Left cardiac atrium (tissue), 4 donors: ENCODE measurements at places on chromosomes 1 and 21. TPM values are rescaled to one million over a fixed set of nuclear protein-coding genes. Genes with fewer than 3 reads are reported as not detected.

DNA sequence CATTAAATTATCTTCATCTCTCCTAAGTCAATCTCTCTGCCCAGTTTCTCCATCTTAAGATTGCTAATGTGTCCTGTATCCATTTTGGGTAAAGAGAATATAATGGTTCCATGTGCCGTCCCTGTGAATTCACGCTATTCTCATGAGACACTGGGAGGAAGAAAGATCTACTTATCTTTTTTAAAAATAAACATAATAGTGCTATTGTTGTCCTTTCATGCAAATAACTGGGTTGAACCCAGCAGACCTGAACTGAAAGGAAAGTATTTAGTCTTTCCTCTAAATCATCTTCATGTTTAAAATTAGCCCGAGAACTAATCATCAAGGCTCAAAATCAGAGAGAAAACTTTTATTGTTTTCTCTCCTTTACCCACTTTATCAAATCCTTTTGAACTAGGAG is 22.4 kb downstream of the SLAMF1 start:
- no peak for DNase-seq

- no peak for DNase-seq
These were observed 37.8 kb upstream of the S1PR1 start for GRCh38 chr1:101198842-101199636.

DNA sequence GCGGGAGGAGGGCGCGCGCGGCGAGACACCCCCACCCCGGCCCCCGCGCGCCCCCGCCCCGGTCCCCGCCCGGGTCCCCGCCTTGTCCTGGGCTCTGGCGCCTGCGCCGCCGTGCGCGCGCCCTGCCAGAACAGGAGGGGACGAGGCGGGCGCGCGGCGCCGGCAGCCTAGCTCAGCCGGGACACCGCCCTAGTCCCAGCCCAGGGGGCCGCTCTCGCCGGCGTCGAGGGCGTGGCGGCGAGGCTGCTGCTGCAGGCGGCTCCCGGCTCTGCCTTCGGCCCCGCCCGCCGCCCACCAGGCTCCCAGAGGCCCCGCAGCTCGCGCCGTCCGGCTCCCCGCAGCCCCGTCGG is at the start of gene RCAN3:
Gene RCAN3 (plus strand): TSS at position 128 of the 350 bp plus-strand sequence. CDS start 11,537 bp downstream, outside the sequence.
- DNase-seq, result peak; percentile 87

SPATA46 gene
- not detected for total RNA-seq

DNA sequence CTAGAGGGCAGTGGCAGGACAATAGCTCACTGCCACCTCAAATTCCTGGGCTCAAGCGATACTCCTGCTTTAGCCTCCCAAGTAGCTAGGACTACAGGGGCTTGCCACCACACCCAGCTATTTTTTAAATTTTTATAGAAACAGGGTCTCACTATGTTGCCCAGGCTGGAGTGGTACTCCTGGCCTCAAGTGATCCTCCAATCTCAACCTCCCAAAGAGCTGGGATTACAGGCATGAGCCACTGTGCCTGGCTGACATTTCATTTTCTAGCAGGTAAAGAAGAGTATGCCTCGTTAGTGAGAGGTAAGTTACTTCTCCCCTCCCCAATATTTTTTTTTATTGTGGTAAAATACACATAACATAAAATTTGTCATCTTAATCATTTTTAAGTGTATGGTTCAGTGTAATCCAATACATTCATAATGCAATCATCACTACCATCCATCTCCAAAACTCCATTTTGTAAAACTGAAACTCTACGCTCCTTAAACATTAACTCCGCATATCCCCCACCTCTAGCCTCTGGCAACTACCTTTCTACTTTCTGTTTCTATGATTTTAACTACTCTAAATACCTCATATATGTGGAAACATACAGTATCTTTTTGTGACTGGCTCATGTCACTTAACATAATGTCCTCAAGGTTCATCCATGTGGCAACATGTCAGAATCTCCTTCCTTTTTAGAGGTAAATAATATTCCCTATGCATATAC is 22.4 kb downstream of the ZZZ3 start:
- DNase-seq, result no peak

EPHA10 gene
- 0.21 TPM for total RNA-seq

DNA sequence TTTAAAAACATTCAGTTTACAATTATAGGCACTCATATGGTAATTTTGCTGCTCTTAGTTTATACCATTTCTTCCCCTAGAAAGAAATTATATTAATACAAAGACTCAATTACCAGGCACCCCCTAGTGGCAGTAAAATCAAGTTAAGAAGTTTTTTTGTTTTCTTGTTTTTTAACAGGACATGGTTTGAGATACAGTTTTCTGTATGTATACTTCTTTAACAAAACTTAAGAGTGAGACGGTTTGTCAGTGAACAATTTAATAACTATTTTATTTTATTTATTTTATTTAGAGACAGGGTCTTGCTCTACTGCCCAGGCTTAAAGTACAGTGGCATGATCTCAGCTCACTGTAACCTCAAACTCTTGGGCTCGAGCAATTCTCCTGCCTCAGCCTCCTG is 224.6 kb downstream of the FAF1 start:
- no peak for DNase-seq

GRCh38 chr1:228001738-228002535 is 4.9 kb upstream of the WNT3A start:
- no peak for DNase-seq

DNA sequence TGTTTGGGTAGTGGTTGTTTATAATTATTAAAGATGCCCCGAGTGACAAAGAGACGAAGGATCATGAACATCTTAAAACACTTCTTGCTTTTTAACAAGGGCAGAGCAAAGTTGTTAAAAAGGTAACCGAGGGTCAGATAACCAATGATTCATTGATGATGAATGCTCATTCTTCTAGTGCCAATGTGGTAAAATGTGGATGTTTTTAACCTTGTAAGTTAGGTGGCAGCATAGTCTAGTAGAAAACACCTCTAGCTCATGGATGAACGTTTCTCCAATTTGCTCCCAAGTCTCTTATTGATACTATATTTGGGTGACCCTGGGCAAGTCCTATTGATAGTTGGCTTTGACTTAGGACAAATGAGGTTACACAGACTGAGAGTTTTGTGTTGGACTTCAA is 167.9 kb downstream of the KIF26B start:
- DNase-seq, result no peak

B4GALT2 gene
- total RNA-seq, result 44.2 TPM

TCEA3 gene
- 32.9 TPM for total RNA-seq
